ENCODE measurements at places on chromosomes 6 and 20.
A peak's percentile ranks its signal among the peaks of the same experiment; 100 is the strongest.

DNA sequence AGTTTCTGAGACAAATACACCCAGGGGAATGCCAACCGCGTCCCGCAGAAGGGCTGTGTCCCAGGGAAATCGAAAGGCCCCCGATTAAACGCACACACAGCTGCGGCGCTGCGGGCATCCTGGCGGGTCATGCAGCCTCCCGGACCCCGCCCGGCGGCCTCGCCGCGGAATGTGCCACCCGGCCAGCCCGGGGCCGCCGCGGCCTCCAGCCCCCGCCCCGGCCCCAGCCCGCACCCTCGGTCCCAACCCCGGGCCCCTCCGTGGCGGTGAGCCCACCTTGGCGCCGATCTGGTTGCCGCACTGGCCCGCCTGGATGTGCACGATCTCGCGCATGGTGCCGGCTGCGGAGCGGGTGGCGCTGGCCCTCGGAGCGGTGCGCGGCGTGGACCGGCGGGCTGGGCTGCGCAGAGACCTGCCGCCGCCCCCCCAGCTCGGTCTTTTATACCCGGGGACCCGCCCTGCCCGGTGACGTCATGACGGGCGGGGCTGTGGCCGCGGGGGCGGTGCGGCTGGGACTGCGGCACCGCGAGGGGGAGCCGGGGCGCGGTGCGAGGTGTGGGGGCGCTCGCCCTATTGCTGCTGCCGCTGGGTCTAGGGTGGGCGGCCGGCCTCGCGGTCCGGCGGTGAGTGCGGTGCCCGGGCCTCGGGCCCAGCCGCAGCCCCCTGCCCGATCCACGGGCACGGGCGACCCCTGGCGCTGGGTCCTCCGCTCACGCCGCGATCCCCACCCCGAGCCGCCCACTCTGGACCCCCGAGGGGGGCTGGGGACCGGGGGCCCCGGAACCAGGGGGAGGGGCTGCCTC, at the start of gene TUBB2A:
Gene TUBB2A, minus strand, starts transcription at position 414 of the 803 bp plus-strand sequence. Its CDS starts 81 bp downstream, at position 333.
- DNase-seq: peak; percentile 86

GRCh38 chr6:107877968-107878367, 53.9 kb upstream of the SCML4 start:
- no peak for DNase-seq

DNA sequence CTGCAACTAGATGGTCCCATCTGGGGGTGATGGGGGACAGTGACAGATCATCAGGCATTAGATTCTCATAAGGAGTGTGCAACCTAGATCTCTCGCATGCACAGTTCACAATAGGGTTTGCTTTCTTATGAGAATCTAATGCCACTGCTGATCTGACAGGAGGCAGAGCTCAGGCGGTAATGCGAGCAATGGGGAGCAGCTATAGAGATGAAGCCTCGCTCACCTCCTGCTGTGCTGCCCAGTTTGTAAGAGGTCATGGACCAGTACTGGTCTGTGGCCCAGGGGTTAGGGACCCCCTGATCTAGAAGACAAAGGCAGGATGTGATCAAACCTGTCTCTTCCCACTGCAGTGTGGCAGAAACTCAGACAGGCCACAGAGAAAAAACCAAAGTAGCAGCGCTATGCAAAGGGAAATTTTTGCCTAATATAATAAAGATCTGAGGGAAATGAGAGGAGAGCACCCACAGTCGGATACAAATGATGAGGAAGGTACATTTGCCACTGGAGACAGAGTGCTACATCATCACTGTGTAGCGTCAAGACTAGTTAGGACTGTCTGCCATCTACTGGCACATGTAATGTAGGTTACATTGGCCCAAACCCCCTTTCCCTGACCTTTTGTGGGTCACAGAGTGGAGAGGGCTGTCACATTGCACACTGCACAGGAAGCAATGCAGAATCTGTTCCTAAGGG, 4.1 kb upstream of the LY86 start:
- no peak for DNase-seq

DNA sequence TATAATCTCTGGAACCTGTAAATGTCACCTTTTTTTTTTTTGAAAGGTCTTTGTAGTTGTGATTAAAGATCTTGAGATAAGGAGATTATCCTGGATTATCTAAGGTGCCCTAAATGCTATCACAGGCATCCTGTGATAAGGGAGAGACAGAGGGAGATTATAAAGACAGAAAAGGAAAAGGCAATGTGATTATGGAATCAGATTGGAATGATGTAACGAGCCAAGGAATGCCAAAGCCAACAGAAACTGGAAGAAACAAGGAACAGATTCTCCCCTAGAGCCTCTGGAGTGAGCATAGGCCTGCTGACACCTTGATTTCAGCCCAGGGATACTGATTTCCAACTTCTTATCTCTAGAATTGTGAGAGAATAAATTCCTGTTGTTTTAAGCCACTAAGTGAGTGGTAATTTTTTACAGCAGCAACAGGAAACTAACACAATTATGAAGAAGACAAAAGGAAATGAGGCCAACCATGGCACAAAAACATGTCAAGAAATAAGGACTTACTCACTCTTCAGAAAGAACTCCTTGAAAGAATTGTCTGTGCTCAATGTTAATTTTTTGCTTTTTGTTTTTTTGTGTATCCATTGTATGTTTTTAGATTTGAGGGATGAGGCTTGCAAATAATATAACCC, 82.7 kb downstream of the CFAP61 start:
- no peak for DNase-seq

DNA sequence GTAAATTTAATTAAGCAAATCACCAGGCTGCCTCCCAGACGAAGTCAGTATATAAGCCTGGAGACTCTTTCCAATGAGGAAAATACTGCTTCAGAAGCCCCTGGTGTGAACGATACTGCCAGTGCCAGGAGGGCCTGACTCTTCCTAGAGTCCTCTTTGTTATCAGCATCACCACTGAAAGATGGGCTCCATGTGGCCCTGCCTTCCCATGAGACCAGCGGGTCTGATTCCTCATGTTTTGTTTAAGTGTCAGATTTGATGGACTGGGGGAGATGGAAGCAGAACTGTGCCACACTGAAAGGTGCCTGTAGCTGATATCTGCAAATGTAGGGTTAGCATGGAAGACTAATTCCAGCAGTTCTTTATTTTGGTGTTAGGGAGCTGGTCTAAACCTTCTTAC, 7.9 kb downstream of the NQO2 start:
- DNase-seq: no peak

DNA sequence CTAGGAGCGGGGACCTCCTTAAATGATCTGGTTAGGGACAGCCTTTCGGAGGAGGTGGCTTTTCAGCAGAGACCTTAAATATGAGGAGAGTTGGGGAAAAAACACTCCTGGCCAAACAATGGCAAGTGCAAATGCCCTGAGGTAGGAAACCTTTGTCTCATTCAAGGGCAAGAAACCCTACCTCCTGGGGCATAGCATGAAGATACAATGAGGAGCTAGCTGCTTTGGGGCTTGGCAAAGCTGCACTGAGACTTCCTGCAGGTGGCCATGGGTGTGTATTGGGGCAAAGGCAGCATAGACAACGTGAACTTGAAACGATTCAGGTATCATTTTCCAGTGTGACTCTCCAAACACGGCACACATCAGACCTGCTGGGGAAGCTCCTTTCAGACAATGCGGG, 30.7 kb downstream of the PMEPA1 start:
- no peak for DNase-seq

- DNase-seq: no peak
Measured at GRCh38 chr20:35368666-35369423, 42.9 kb downstream of the UQCC1 start.

GRCh38 chr20:32695089-32695488, 21.3 kb upstream of the C20orf203 start:
- DNase-seq: no peak

GRCh38 chr6:169955731-169956437, 204.5 kb downstream of the ERMARD start:
- peak; percentile 22 for DNase-seq

- DNase-seq: no peak
Measured at GRCh38 chr6:14316651-14317386, 199.2 kb downstream of the CD83 start.

DNA sequence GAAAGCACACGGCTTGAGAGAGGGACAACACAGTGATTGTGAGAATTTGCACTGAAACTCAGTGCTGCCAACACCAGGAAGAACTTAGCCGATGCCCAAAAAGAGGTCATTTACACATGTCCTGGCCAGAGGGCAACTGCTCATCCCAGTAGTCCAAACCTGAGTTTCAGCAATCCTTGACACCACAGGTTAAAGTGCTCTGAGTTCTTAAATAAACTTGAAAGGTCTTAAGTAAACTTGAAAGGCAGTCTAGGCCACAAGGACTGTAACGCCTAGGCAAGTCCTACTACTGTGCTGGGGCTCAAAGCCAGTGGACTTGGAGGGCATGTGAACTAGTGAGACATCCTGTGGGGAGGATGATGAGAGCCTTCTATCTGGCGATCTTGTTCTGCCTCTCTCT, 14.1 kb downstream of the SNX14 start:
- DNase-seq: no peak

GRCh38 chr6:36387440-36388303, at the start of gene ETV7:
Gene ETV7 (minus strand): TSS chr6:36387669. CDS start chr6:36387541, 128 bp downstream.
- DNase-seq: peak; percentile 36

DNA sequence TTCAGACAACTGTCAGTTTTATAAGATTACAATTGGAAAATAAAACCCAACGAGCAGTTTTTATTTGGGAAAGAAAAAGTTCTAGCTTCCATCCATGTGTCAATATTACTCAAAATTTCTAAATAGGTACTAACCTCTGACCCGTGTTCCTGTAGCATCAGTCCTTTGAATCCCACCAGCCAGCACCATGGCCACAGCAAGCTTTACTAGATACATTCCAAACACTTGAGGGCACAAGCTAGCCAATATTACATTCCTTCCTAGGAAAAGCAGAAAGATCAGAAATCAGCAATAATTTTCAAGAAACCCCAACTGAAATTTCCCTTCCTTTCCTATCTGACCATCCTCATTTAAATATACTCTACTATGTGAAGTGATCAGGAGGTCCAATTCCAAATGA, 19.2 kb downstream of the ASF1A start:
- no peak for DNase-seq

DNA sequence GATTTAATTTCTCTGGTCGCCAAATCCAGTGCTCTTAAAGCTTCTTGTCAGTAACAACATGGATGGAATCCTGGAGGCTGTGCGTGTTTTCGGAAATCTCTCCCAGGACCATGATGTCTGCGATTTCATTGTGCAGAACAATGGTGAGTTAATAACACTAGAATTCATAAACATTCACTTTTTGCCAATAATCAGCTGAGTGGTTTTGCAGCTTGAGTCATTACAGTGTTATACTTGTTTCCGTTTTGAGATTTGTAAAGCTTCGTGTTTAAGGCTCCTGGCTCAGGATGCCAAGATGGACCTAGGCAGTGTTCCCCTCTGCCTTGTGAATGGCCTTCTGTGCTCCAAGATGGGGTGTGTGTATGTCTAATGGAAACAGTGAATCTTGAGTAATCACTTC, 113.8 kb downstream of the ARMC2 start:
- no peak for DNase-seq
